ENCODE measurements at places on chromosomes 6 and 20.

DNA sequence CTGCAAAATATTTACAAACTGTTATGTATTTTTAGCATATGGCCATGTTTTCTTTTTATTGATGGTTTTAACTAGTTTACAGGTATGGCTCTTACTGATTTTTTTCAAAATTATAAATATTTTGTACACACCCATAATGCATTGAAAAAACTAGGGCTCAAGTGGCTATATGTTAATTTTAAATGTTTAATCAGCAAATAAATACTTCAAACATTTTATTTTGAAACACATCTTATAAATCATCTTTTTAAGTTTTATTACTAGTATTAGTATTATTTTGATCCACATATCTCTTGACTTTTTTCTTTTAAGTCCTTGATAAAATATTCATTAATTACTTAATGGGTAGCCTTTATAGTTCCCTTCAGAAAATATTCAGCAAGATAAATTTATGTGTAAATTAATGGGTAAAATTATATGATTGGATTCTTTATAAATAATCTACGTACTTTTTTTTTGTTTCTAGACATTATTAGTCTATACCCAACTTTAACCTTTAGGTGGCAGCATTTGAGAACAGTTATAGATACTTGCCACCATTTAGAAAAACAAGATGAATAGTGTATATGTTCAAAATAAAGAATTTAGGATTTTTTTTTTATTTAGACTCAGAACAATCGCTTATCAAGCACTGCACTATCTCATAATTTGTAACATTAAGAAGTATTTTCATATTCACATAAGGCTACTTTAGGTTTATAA lies 241.9 kb downstream of the ADGRB3 start:
- no peak for DNase-seq

DNA sequence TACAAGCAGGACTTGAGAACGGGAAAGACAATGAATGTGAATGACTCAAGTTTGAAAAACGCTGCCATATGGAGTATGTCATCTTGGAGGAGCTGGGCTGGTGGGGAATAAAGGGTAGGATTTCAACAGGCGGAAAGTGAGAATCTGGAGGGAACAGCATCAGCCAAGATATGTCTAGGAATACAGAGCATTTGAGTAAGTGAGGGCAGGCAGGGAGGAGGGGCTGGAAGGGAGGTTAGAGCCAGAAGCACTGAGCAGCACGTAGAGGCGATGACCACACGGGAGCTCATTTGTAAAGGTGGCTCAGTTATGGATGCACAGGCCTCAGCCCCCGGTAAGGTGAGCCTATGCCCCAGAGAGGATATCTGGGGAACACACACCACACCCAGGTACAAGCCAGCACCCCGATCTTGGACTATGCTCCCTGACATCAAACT lies 115.1 kb downstream of the ZMYND8 start:
- peak; percentile 82 for DNase-seq

- no peak for DNase-seq
Observed at GRCh38 chr20:42161228-42161829, 543.2 kb upstream of the CHD6 start.

- no peak for DNase-seq
Observed at GRCh38 chr6:151016107-151016506, 150.6 kb downstream of the MTHFD1L start.

GRCh38 chr6:145885431-145885830 lies 70.8 kb upstream of the FBXO30 start:
- no peak for DNase-seq

- no peak for DNase-seq
Observed at GRCh38 chr6:63478734-63479133, 93.5 kb upstream of the LOC128125822 start.

GRCh38 chr20:51333971-51334370 lies 208.5 kb downstream of the NFATC2 start:
- no peak for DNase-seq

DNA sequence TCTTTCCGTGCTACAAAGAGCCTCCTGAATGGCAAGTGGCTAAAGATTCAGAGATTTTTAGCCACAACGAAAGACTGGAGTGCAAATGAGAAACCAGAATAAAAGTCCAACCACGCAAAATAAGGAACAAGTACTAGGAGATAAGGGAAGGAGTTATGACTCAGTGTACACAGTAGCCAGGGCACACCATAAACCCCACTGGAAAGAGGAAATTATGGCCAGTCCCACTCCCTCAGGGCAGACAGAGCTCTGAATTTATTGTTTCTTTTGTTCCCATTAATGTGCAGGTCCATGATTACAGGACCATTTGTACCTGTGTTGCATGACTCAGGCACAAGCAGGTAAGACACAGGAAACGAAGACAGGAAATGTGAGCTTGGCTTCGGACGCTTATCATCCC lies 150.3 kb upstream of the PREP start:
- no peak for DNase-seq

DNA sequence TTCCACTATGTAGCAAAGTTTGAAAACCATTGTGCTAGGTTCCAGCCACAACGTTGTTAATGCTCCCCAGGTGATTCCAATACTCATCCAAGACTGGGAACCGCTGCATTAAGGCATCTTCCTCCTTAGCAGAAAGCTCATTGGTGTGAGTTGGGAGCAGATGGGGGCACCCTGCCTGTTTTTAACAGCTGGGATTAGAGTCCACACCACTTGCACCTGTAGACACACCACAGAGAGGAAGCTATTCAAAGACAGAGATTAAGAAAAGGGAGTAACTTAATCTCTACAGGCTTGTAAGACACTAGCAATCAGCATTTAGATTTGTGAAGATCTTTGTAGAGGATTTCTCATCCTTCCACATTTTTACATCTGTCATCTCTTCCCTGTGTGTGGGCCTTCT lies 333.9 kb upstream of the SOX4 start:
- no peak for DNase-seq

- no peak for DNase-seq
Observed at GRCh38 chr6:53483423-53484353, 61.2 kb downstream of the GCLC start.

DNA sequence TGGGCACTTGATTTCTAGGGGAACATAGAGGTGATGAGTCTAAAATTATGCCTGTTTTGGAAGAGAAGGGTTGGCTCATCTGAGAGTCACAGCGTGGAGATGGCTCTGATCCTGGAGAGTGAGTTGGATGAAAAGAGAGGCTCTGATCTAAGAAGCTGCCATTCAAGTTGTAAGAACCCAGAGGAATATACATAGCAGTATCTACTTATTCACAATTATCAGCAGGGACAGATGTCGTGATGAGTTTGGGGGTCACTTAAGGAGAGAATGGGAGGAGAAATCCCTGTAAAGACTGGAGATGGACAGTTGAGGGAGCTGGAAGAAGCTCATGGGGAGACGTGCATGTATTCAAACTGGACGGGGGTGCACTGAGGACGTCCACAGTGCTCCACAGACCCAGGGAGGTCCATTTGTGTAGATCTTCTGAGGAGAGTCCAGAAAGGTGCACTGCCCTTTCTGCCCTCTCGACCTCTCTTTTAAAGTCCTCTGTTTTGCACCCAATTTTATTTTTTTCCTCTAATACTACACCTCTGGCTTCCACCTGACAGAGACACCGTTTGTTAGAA lies 124.7 kb upstream of the SSTR4 start:
- no peak for DNase-seq

DNA sequence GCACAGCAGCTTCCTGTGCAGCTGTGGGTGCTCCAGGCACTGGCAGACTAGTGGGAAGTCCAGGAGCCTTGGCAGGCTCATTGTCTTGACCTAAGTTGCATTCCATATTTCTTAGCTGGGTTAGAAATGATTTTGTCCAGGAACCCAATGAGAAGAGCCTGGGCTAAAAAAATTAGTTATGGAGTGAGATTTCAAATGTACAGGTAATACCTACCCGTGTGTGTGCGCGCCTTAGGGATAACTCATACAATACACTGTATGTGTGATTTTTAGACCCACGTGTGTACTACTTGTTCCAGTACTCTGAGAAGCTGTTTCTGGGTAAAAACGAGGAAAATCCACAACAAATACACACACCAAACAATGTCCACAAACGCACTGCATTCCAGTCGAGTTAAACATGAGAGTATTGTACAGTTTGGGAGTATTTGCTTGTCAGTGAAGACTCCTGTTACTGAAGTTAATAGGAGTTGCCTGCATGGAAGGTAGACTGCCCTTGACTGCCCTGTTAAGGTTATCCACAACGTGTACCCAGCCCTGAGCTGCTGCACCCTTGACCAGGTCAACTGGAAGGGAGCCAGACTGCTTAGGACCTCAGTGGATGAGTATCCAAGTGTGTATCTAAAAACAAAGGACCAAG lies 1.4 kb downstream of the PAQR8 start:
- no peak for DNase-seq

DNA sequence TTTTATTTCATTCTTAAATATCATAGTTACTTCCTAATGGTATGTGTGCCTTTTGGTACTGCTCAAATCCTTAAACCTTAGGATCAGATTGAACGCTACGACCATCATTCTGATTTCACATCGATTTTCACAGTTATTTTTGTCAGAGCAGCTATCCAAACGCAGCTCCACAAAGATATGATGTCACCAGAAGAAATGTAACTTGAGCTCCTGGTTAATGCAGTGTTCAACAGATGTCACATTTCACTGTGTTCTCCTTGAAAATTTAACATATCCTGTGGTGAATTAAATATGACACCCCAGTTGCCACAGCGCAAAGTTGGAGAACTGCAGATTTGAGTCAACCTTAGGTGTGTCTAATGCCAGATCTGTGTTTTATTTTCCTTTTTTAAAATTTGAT lies 81.4 kb downstream of the CTNNBL1 start:
- no peak for DNase-seq

GRCh38 chr6:169722362-169723199 lies 1.7 kb downstream of the PHF10 start:
- DNase-seq: no peak

GRCh38 chr6:13709689-13710551 lies 1.7 kb downstream of the RANBP9 start:
- DNase-seq: no peak

- DNase-seq: no peak
Observed at GRCh38 chr6:143969077-143969476, 39.0 kb downstream of the PLAGL1 start.

- no peak for DNase-seq
Observed at GRCh38 chr6:32483968-32484613, 44.4 kb downstream of the HLA-DRA start.

DNA sequence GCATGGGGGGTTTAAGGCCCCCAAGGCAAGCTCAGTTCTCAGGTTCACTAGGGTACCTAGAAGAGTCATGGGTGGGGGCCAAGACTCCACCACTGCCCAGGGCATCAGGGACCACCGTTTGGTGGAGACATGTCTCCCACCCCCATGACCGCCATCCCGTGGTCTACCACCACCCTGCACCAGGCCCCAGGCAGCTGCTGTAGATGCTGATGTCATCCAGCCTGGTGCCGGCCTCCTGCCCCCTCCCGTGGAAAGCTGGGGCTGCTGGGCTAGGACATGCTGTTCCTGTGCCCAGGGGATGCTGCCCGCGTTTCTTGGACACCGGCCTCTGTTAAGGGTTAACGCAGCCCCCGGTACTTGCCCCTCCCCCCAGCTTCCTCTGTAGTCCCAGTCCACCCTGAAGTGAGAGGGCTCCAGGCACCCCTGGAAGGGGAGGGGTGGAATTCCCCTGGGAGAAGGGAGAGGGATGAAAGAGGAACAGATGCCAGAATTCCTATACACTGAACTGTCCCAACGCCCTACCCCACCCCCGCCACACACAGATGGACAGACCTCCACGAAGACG lies 587 bp downstream of the IP6K3 start:
- no peak for DNase-seq

DNA sequence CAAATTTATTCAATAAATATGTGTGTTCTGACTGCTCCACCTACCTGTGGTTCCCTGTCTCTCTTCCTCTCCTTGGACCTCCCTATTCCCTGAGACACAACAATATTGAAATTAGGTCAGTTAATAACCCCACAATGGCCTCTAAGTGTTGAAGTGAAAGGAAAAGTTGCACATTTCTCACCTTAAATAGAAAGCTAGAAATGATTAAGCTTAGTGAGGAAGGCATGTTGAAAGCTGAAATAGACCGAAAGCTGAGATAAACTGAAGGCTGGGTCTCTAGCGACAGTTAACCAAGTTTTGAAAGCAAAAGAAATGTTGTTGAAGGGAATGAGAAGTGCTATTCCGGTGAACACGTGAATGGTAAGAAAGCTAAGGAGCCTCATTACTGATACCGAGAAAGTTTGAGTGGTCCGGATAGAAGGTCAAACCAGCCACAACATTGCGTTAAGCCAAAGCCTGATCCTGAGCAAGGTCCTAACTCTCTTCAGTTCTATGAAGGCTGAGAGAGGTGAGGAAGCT lies 34.1 kb downstream of the UST start:
- no peak for DNase-seq

- no peak for DNase-seq
Observed at GRCh38 chr20:48866936-48867335, 39.1 kb upstream of the PREX1 start.

DNA sequence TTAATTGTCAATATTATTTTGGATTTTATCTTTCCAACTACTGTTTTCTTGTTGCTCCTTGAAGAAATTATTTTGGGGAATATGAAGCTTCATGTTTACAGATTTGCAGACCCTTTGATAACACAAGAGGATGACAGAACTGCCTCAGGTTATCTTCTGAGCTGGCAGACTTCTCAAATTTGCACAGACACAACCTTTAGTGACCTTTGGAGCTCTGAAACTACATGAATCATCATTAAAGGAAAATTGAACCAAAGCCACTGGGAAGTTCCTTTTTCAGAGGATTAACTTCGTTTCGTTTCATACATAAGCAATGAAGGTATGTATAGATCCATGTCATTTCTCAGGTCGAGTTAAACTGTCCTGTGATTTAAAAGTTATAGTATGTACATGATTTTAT lies 85.9 kb downstream of the FBXO5 start:
- no peak for DNase-seq

GRCh38 chr6:151181706-151182363 lies 57.9 kb upstream of the AKAP12 start:
- no peak for DNase-seq

GRCh38 chr6:44058617-44059358 lies 68.5 kb downstream of the MRPL14 start:
- peak; percentile 88 for DNase-seq

DNA sequence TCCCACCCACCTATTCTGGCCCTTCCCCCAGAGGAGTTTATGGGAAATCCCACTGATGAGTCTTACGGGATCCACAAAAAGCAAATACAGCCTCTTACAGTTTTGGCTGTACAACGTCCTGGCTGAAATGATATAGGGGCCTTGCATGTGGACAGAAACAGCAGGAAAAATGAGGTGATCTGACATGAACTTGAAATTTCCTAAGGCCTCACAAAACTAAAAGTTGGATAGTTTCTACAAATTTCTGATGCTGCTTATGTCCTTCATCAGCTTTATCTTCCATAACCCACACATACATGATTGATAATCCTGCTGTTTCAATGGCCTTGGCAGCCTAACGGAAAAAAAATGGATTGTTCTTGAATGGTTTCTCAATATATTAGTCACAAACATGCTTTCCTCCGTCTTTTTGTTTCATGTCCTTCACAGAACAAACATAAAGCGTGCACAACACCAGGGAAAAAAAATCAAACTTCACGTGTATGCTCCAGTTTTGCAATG lies 118.8 kb downstream of the BMP5 start:
- DNase-seq: no peak
